ENCODE measurements at places on chromosomes 12 and 14. TPM values are rescaled to one million over a fixed set of nuclear protein-coding genes. Genes with fewer than 3 reads are reported as not detected.

GYS2 gene
- not detected for total RNA-seq

ASCL1 gene
- 17.8 TPM for total RNA-seq

MUCL1 gene
- total RNA-seq = 1.2 TPM

GARIN6 gene
- total RNA-seq = not detected

DPY19L2 gene
- total RNA-seq = 2.5 TPM

PGF gene
- 7.0 TPM for total RNA-seq

TSHR gene
- total RNA-seq = 20.1 TPM

HNRNPC gene
- total RNA-seq = 968 TPM

PXMP2 gene
- 50.1 TPM for total RNA-seq

NXPH4 gene
- total RNA-seq = 0.14 TPM

VDR gene
- total RNA-seq = 1.5 TPM

ASPG gene
- total RNA-seq = 0.24 TPM
